ENCODE measurements at places on chromosomes 1 and 21.

DNA sequence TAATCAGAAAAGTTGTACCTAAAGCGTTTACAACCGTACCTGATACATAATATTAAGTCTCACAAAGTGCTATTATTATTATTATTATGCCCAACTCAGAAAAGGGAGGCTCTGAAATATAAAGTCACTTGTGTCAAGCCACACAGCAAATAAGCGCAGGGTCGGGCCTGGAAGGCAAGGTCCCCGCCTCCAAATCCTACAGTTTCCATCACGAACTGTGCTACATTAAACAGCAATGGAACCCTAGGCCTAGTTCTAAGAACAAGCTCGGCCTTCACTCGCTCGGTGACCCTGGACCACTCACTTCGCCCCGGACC lies 549 bp downstream of the PARS2 start:
- DNase-seq: no peak

GRCh38 chr1:119253366-119253765 lies 112.9 kb upstream of the WARS2 start:
- DNase-seq: no peak

- no peak for DNase-seq
Measured at GRCh38 chr1:219940707-219941106, 12.3 kb upstream of the SLC30A10 start.

GRCh38 chr1:167270349-167271092 lies 49.8 kb downstream of the POU2F1 start:
- DNase-seq: no peak

GRCh38 chr1:234851450-234852438 lies 241.8 kb upstream of the IRF2BP2 start:
- DNase-seq: no peak

- no peak for DNase-seq
Measured at GRCh38 chr1:218699421-218699820, 354.3 kb downstream of the TGFB2 start.

- DNase-seq: no peak
Measured at GRCh38 chr1:49111931-49112330, 335.2 kb upstream of the BEND5 start.

DNA sequence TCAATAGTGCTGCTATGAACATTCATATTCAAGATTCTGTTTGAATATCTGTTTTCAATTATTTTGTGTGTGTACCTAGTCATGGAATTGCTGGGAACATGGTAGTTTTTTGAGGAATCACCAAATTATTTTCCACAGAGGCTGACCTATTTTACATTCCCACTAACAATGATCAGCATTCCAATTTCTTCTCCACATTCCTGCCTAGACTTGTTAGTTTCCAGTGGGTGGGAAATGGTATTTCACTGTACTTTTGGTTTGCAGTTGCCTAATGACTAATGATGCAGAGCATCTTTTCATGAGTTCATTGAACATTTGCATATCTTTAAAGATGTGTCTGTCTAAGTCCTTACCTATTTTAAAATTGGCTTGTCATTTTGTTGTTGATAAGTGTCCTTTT lies 1182.6 kb upstream of the B3GALT2 start:
- DNase-seq: no peak

GRCh38 chr1:71986160-71986559 lies 296.2 kb downstream of the NEGR1 start:
- DNase-seq: no peak

- DNase-seq: no peak
Measured at GRCh38 chr1:119882132-119883049, 13.9 kb downstream of the ADAM30 start.

DNA sequence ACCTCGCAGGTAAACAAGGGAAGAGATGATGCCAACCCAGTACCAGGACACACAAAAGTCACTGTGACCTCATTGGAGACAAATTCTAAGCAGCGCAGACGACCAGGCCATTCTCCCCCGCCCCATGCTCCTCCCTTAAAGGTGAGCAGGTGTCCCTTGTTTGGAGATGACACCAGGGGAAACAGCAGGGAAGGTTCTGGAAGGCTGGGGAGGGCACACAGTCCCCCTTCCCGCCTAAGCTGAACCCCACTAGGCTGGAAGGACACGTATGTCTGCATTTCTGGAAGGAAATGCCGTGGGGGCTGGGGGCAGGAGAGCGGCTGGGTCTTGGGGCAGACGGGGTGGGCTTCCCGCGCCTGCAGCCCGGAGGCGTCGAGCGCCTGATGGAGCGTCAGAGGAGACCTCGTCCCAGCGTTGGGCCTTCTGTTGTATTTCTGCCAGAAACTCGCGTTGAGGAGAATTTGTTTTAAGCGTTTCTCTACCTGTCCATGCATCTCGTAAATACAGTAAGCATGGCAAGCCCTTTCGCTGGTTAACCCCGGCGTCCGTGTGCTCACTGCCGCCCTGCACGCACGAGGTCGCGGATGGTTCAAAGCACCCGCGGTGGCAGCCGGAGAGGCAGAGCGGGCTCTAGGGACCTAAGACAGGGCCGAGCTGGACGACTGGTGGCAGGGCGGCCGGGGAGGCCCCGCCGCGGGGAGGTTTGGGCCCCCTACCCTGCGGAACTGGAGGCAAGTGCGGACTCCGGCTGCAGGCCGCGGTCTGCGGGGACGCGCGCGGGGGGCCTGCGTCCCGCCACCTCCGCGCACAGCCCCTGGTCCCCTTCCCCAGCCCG lies 1.2 kb upstream of the LHX4 start:
- DNase-seq: no peak

DNA sequence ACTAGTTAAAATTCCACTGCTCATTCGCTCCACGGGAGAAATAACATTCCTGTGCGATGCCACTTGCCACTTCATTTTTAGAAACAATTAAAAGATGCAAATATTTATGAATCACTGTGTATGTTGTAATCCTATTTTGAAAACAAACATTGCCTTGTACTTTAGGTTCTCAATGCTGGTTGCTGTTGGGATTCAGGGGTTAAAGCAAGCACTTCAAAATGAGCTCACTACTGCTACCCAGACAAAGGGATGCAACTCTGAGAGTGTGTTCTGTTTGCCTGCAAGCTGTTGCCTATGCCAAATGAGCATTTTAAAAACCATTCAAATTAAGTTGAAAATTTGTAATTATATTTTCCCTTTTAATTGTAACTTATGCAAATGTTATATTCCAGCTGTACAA lies 87.5 kb downstream of the RWDD3 start:
- no peak for DNase-seq

GRCh38 chr1:232278925-232279324 lies 351.0 kb downstream of the SIPA1L2 start:
- no peak for DNase-seq

GRCh38 chr1:56345831-56346230 lies 233.5 kb downstream of the PLPP3 start:
- DNase-seq: no peak

DNA sequence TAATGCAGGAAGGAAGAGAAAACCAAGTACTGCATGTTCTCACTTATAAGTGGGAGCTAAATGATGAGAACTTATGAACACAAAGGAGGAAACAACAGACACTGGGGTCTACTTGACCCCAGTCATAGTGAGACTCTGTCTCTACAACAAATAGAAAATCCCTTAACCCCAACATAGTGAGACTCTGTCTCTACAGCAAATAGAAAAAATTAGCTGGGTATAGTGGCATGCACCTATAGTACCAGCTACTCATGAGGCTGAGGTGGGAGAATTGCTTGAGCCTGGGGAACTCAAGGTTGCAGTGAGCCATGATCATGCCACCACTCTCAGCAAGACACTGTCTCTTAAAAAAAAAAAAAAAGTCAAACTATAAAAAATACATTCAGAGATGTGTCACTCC lies 42.7 kb downstream of the GIPC2 start:
- DNase-seq: no peak

DNA sequence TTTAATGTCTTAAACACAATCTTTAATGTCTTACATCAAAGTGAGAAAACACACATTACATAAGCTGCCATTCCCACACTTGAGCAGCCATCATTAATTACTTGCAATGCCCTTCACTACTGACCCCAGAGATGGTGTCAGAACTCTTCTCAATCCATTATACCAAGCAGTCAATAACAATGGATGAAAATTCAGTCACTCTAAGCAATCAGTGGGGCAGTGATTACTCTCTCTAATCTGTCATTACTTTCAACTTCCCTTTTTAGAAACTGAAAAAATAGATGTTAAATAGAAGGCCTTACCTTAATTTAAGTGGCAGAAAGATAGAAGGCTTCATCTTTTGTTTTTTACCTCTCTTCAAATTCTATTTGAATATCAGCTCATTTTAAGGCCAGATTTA lies 9.7 kb upstream of the FRRS1 start:
- DNase-seq: no peak

DNA sequence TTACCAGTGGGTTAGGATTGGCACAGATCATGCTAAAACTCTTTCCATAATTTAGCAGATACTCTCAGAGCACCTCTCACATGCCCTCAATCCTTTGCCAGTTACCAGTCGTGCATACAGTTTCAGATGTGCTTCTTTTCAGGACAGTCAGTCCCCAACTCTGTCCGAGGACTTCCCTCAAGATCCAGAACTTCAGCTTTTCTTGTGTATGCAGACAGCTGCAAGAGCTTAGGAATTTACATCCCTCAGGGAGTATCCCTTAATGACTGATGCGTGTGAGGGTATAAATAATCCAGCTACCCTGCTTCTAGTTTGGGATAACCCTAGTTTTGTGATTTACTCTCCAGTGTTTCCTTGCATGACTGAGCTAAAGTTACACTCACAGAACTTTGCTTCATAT lies 393.0 kb upstream of the PLXNA2 start:
- no peak for DNase-seq

DNA sequence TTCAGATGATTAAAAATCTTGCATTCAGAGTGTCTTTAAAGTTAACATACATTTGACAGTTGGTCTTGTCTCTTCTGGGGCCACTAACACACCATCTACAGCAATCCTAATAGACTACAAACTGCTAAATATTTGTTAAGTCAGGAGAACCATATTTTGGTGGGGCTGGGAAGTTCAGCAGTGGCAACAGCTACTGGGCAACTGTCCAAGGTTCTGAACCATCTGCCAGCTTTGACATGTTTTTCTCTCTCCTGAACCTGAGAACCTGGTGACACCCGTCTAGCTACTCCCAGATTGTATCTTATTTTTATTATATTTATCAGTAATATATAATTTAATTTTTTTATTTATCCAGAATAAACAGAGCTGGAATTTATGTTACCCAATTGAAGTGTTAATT lies 199.0 kb upstream of the DPYD start:
- DNase-seq: no peak

- DNase-seq: no peak
Measured at GRCh38 chr1:21781815-21782348, 1.1 kb downstream of the USP48 start.

- no peak for DNase-seq
Measured at GRCh38 chr21:25328736-25329135, 278.5 kb downstream of the MRPL39 start.

DNA sequence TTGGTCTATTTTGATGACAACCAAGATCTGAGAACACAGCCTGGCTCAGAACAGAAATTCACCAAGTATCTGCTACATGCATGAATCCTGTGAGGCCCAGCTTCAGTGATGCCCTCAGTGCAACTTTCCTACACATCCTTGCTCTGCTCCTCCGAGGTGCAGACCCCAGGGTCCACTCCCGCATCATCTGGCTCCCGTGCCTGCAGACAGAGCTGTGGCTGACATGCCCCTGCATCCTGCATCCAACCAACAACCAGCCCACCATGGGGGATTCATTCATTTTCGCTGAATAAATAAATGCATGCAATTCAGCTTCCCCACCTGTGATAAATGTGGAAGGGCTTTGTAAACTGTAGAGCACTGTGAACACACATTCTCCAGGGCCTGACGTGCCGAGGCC lies 112.3 kb downstream of the GLIS1 start:
- DNase-seq: no peak

DNA sequence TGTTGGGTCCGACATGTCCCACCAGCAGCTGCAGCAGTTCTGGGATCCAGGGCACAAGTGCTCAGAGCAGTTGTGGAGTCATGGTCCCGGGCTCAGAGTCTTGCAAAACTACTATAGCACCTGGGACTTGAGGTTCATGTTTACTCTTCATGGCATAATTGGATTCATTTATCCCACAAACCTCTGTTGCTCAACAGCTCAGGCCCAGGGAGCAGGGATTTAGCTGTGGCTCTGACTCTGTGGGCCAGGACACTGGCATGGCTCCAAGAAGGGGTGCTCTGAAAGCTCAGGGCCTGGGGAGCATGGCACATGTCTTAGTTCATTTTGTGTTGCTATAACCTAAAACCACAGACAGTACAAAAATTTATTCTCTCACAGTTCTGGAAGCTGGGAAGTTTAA lies 626.7 kb upstream of the ADGRL2 start:
- no peak for DNase-seq

DNA sequence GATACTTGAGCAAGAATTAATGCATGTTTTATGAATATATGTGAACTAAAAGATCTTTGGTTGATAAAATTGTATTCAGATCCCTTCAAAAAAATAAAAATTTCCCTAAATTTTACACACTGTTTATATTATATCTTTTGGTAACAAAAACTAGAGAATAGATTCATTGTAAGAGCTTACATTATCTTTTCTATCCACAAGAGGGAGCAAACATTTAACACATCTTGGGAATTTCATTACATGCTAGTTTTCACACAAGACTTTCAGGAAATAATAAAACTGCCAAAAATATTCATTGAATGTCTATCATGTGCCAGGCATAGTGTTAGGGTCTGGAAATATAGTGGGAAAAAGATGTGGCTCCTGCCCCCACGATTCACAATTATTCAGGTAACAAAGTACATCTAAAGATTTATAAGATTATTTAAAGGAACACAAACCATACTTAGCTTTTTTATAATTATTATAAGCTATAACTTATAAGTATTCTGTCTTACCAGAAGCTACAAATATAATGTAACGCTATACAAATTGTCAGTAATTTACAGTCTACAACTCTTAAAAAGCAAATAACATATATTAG lies 30.6 kb downstream of the FAF1 start:
- no peak for DNase-seq

- DNase-seq: no peak
Measured at GRCh38 chr1:31421371-31422040, 8.5 kb downstream of the SERINC2 start.

DNA sequence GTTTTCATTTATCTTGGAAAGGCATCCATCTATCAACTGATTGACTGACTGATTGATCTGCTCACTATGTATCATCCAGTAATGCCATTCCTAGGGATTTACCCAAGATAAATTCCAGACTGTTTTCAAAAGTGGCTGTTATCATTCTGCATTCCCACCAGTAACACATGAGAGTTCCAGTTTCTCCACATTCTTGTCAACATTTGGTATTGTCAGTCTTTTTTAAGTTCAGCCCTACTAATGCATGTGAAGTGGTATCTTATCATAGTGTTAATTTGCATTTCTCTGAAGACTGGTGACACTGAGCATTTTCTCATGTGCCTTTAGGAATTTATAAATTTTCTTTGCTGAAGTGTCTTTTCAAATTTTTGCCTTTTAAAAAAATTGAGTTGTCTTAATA lies 99.6 kb downstream of the SIM2 start:
- no peak for DNase-seq
